Amygdala (tissue), 56 donors: ENCODE measurements at places on chromosomes 12 and 14.

GRCh38 chr14:52055167-52055566 is 13.7 kb downstream of the NID2 start:
- no peak for DNase-seq

DNA sequence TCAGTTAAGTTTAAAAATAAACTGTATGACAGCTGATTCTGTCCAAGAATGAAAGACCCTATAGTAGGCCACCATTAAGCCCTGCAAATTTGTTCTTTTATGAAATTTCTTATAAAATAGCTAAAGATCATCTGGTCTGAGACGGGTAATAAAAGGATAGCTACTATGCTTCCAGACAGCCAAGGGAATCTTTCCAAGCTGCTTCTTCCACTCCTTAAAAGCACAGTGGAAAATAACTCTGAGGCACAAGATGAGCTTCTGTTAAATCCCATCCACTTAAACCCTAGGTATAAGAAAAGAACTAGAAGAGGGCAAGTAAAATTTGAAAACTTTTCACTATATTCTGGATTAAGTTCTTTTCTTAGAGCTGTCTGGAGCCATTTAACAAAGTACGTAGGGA is 194.3 kb downstream of the CAPZA3 start:
- no peak for DNase-seq

- peak; percentile 1 for DNase-seq
These were observed 20.5 kb downstream of the SARNP start for GRCh38 chr12:55797068-55797467.

GRCh38 chr14:30387871-30388270 is 171.1 kb upstream of the G2E3 start:
- DNase-seq, result no peak

GRCh38 chr12:93191956-93192355 is 185.8 kb upstream of the NUDT4 start:
- DNase-seq, result no peak

DNA sequence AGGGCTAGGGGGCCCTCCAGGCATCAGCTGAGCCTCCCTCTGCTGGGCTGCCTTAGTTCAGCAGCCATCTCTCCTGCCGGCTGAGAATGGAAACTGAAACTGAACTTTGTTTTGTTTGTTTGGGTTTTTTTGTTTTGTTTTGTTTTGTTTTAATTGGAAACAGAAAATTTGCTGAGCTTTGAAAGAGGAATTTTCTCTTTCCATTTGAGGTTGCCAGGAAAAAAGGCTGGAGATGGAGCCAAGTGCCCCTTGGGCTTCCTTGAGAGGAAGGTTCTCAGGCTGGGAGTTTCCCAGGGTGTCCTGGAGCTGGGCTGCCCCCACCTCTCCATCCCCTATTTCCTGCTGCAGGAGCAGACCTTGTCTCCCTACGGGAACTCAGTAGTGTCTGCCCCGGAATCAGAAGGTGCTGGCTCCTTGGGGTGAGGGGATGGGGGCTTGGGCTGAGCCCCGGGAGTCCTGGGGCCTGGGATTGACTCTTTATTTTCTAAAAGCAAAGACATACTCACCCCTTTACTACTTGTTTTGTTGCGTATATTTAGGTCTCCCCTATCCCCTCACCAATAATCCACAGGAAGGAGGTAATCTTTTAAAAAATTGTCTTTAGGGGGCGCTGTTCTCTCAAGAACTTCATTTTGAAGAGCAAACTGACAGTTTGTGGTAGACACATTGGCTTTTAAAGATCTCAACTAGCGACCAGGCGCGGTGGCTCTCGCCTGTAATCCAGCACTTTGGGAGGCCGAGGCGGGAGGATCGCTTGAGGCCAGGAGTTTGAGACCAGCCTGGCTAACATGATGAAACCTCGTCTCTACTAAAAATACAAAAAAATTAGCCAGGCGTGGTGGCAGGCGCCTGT is 21.3 kb upstream of the OASL start:
- DNase-seq, result no peak

DNA sequence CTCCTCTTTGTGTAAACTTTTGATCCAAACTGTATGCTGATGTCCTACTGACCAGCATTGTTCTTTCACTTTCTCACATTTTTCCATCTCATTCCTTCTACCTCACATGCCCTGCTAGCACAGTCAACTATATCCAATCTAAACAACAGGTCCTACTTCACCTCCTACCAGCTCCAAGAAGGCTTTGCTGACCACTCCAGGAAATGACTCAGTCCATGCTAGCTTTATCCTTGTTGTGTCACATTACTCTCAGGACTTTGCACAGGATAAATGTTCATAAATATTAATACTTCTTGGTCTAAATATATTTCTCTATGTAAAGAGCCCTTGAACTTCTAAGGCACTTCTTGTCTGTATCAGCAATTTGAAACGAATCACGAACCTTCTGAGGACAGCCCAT is 64.9 kb upstream of the PCED1B start:
- no peak for DNase-seq

GRCh38 chr14:54675236-54676128 is 108.6 kb downstream of the SAMD4A start:
- DNase-seq, result no peak

GRCh38 chr14:104306450-104307040 is 168.2 kb downstream of the KIF26A start:
- no peak for DNase-seq

DNA sequence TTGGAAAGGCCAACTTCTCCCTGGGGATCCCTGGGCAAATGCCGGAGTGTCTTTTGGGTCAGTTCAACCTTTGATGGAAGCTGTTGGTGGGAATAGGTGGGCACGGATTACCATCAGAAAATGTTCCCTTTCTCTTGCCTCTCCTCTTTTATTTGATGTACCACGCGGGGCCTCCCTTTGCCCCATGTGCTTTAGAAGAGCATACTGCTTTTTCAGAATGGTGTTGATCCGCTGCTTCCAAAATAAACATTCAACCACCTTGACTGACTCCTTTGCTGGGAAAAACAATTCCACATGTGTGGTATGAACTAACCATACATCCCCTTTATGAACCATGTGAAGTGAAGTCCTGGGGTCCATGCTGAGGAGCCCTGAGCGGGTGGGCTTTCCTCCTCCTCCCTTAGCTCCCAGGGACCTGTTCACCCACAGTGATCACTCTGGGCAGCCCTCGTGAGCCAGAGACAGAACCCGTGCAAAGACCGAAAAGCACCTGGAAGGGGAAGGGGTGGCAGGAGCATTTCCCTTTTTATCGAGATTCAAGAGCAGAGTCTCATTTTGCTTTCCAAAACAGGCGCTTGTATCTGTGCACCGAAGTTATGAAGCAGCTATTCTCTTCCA is 44.2 kb upstream of the PRMT8 start:
- DNase-seq, result no peak

- no peak for DNase-seq
These were observed 33.3 kb upstream of the C2CD5 start for GRCh38 chr12:22577667-22578066.

GRCh38 chr12:121649322-121649721 is 20.1 kb downstream of the MORN3 start:
- no peak for DNase-seq

DNA sequence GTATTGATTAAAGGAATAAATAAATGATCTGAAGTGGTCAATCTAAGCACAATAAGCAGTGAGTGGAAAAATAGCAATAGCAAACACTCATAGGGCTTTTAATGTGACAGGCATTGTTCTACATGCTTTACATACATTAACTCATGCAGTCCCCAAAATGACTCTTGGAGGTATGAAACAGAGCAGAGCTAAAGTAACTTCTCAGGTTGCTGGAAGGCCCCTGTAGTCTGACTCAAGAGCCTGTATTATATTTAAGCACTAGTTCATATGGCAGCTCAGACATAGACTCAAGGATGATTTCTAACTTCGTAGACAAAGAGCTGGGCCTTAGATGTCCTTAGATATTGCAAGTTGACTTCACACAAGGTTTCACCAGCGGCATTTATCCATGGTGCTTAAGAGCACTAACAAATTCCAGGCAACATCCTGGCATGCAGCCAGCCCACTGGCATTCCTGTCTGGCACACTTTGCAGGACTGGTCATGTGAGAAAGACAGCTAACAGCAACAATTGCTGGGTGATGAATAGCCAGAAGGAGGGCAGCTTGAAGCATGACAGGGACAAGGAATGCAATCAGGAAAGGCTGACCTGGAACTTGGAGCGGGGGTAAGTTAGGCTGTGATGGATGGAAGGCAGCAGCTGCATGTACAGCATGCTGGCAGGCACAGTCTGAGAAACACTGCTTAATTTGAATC is 22.9 kb upstream of the KTN1 start:
- DNase-seq, result peak; percentile 12

GRCh38 chr12:96502477-96502876 is 13.1 kb downstream of the CFAP54 start:
- no peak for DNase-seq

DNA sequence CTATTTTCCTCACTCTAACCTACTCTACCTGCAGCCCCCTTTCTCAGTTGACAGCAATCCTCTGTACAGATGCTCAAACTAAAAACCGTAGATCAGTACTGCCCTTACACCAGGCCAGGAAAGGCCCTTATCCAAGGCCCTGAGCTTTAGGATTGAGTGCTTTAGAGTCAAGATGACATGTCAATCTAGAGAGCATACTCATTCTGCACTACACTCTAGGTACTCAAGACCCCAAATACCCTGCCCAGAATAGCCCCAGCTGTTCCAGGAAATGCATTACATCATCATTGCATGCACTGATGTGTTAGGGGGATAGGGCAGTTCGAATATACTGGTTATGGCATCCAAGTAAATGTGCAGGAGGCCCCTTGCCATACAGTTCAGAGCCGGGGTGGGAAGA is 3.5 kb upstream of the PHLDA1 start:
- no peak for DNase-seq

DNA sequence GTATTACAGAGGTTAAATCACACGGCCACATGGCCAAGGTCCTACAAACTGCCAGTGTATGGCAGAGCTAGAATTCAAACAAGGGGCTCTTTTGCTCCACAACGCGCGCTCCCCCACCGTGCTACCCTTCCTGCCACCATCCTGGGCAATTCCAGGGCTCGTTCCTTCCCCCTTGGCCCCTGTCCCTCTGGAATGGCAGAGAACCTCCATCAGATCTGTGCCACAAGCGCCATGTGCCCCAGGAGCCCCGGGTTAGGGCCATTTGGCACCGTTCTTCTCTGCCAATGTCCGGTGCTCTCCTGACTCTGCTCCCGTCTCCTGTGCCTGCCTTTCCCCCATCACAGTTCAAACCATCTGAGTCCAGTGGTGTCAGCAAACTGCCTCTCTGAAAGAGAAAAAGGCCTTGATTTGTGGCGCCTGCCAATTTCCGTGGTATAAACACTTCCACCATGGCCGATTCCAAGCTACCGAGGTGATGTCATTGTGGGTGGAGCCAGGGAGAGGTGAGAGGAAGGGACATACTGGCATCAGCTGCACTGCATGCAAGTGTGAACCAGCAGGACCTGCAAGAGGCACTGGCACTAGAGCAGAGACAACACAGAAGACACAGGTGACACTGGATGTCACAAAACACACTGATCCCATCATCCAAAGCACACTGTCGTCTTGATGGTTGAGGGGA is 163.1 kb downstream of the CALM1 start:
- no peak for DNase-seq

DNA sequence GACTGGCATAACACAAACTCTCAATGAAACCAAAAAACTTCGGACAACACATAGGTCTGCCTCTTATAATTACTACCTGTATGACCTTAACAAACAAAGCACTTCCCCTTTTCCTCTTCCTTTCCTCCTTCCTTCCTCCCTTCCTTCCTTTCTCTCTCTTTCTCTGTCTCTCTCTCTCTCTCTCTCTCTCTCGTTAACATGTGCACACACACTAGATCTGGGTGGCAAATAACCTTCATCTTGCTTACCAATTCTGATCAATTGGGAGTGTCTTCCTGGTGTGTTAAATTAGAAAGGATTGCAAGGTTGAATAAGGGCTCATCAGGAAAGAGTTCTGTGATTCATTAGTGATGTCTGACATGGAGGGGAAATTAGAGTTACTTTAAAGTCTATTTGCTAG is 307.8 kb upstream of the PRKD1 start:
- DNase-seq, result no peak

GRCh38 chr12:24574538-24574937 is 374.4 kb downstream of the BCAT1 start:
- DNase-seq, result no peak

- DNase-seq, result no peak
These were observed 15.0 kb downstream of the ZFYVE21 start for GRCh38 chr14:103730490-103731035.

DNA sequence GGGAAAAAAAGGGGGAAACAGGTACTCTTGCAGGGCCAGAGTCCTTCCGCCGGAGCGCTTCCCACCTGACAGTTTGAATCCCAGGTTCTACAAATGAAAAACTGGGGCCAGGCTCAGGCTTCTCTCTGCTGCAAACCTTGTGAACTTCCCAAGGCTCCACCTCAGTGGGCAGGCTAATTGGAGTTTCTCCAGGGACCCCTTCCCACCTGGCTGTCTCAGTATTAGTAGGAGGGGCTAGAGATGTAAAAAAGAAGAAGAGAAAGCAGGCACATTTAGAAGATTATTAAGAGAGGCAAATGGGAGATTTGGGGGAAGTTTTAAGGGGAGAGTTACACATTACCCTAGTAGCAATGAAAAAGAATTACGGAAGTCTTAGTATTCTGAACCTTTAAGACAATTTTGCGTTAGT is 20.0 kb upstream of the CLEC2D start:
- no peak for DNase-seq

- peak; percentile 66 for DNase-seq
These were observed 400 bp upstream of the PRIMA1 start for GRCh38 chr14:93788543-93789227.

GRCh38 chr12:107748472-107748871 is 12.5 kb downstream of the PRDM4 start:
- no peak for DNase-seq
